ENCODE measurements at places on chromosomes 4 and X.

GRCh38 chr4:53763813-53764597 is 172.7 kb upstream of the LNX1 start:
- no peak for DNase-seq

DNA sequence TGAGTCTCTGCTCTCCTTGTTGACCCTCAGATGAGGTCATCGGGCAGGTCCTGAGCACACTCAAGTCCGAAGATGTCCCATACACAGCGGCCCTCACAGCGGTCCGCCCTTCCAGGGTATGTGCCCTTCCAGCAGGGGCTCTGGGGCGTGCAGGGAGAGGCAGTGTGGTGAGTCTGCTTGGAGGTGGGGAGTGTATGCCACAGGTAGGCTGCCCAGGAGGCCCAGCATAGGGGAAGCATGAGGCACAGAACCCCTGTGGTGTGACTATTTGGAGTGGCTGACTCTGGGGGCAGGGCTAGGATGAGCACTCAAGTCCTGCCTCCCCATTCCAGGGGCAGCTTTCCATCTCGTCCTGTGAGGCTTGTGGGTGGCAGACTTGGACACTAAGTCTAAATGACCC is 3.3 kb upstream of the GDI1 start:
- DNase-seq: no peak

- DNase-seq: no peak
Measured at GRCh38 chr4:53123819-53124218, 242.0 kb downstream of the SCFD2 start.

GRCh38 chrX:96147681-96148080 is 537.0 kb upstream of the DIAPH2 start:
- DNase-seq: no peak

GRCh38 chr4:142307857-142308256 is 538.2 kb downstream of the INPP4B start:
- no peak for DNase-seq

Data from kidney capillary endothelial cell (primary cell).